ENCODE measurements at places on chromosomes 6 and 20. TPM values are rescaled to one million over a fixed set of nuclear protein-coding genes. Genes with fewer than 3 reads are reported as not detected.

GRCh38 chr6:151060766-151061531 is 178.8 kb upstream of the AKAP12 start:
- H3K36me3 ChIP-seq: peaks cover 36% of the 10 kb centered on the region
- no peak for DNase-seq
- no peaks in the 10 kb centered on the region for H3K27me3 ChIP-seq
- no peak overlapping the region for H3K4me3 ChIP-seq
- H3K4me1 ChIP-seq: no peaks in the 10 kb centered on the region
- H3K27ac ChIP-seq: no peak overlapping the region

DNA sequence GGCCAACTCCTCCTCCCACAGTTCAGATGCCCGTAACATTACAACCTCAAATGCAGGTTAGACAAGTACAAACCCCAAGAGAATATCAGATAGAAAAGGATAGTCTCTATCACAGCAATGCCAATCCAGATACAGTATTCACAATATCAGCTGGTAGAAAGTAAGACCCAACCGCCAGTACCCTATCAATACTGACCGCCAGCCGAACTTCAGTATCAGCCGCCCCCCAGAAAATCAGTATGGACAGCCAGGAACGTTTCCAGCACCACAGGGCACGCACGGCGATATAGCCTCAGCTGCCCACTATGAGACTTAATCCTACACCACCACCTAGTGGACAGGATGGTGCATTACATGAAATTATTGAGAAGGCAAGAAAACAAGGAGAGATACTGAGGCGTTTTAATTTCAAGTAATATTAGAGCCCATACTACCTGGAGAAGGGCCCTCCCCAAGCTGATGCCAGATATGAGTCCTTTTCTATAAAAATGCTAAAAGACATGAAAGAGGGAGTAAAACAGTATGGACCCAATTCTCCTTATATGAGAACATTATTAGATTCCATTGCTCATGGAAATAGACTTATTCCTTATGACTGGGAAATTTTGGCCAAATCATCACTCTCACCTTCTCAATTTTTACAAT is 17.6 kb upstream of the EIF2S2 start:
- H3K4me3 ChIP-seq: no peak overlapping the region
- peak; percentile 66 for DNase-seq
- H3K27ac ChIP-seq: no peak overlapping the region
- H3K27me3 ChIP-seq: no peaks in the 10 kb centered on the region
- H3K36me3 ChIP-seq: no peaks in the 10 kb centered on the region

- H3K4me3 ChIP-seq: no peak overlapping the region
- H3K27ac ChIP-seq: no peak overlapping the region
- DNase-seq: no peak
- no peaks in the 10 kb centered on the region for H3K4me1 ChIP-seq
- H3K27me3 ChIP-seq: no peaks in the 10 kb centered on the region
Observed at GRCh38 chr20:10200330-10200729, 18.3 kb upstream of the SNAP25 start.

DNA sequence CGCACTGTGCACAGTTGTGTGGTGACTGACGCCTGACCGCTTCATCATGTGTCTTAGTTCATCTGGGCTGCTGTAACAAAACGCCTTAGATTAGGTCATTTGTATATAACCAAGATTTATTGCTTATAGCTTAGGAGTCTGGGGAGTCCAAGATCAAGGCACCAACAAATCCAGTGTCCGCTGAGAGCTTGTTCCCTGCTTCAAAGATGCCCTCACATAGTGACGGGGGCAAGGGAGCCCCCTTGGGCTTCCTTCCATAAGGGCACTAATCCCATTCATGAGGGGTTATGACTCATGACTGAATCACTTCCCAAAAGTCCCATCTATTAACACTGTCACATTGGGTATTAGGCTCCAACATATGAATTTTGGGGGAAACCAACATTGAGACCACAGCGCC is 34.6 kb downstream of the CYP24A1 start:
- H3K27me3 ChIP-seq: peaks cover 12% of the 10 kb centered on the region
- no peaks in the 10 kb centered on the region for H3K36me3 ChIP-seq
- no peak overlapping the region for H3K4me3 ChIP-seq
- H3K27ac ChIP-seq: no peak overlapping the region
- no peak for DNase-seq

GRCh38 chr6:91886183-91886795 is 1299.4 kb upstream of the MAP3K7 start:
- no peaks in the 10 kb centered on the region for H3K27me3 ChIP-seq
- H3K4me1 ChIP-seq: no peaks in the 10 kb centered on the region
- DNase-seq: no peak

DNA sequence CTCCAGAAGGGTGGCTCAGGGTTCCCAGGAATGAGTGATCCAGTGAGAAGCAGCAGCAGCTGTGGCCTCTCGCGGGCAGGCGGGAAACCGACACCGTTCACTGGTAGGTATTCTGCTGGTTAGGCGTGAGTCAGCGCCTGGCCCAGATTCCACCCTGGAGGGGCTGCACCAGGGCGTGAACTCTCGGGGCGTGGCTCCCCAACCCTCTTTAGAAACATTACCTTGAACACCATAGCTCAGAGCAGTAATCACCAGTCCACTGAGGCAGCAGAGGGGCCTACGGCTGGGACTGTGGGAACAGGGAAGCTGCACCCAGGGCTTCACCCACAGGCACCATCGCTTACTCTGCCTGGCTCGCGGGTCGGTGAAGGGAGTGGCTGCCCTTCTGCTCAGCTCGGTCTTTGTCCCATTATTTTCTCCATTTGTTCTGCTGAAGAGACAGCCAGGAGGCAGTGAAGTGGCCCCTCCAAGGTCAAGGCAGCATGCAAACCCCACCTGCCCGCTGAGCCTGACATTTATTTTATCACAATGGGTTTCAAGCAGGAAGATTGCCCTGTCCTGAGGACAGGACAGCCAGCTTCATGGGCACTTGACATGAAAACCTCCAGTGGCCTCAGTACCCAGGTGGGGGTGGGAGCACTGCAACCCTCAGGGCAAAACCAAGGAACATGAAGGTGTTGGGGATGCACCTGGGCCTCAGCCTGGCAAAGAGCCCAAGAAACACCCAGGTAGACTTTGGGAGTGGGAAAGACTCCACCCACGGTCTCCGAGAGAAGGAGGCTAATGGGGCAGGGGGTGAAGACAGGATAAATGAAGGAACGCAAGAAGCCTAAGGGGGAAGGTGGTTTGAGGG is 51.0 kb upstream of the CD93 start:
- no peak for DNase-seq
- H3K4me3 ChIP-seq: no peak overlapping the region
- H3K27ac ChIP-seq: no peak overlapping the region
- H3K4me1 ChIP-seq: peaks cover 1% of the 10 kb centered on the region

- no peak for DNase-seq
- no peak overlapping the region for H3K27ac ChIP-seq
- H3K4me3 ChIP-seq: no peak overlapping the region
- H3K36me3 ChIP-seq: no peaks in the 10 kb centered on the region
- peaks cover 6% of the 10 kb centered on the region for H3K27me3 ChIP-seq
- no peaks in the 10 kb centered on the region for H3K4me1 ChIP-seq
Observed at GRCh38 chr6:140847262-140847645, 1285.5 kb upstream of the GJE1 start.

DNA sequence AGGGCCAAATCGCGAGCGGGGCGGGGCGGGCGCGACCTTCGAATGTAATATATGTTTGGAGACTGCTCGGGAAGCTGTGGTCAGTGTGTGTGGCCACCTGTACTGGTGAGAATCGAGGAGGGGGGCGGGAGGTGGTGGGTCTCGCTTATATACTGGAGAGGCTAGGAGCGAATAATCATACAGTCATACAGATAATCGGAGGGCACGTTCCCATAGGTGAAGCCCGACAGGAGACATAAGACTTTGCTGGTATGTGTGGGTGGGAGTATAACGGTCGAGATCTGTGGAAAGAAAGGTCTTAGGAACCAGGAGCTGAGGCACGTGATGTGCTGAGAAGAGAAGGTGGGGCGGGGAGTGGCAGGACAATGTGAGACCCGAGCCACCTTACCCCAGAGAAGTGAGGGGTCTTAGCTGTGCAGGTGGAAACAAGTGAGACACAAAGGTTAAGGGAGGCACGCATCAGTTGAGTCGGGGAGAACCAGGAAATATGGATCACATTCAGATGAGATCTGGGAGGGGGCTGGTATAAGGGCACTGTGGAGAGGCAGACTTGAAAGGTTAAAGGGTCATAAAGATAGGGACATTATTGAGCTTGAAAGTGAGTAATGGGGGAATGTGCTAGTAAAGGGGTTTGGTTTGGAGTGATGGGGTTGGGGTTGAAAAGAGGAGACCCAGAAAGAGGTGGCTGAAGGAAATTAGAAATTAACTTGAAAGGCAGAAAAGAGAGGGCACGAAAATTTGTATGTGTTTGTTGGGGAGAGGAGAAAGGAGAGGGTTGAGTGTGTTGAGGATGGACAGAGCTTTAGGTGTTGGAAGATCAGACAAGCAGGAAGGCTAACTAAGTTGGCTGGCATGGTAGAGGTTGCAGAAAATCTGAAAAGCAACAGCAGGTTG is 589 bp downstream of the RNF5 start:
- peak overlapping the region; percentile 91 for H3K4me3 ChIP-seq
- peak overlapping the region; percentile 96 for H3K27ac ChIP-seq
- DNase-seq: no peak
- no peaks in the 10 kb centered on the region for H3K27me3 ChIP-seq

DNA sequence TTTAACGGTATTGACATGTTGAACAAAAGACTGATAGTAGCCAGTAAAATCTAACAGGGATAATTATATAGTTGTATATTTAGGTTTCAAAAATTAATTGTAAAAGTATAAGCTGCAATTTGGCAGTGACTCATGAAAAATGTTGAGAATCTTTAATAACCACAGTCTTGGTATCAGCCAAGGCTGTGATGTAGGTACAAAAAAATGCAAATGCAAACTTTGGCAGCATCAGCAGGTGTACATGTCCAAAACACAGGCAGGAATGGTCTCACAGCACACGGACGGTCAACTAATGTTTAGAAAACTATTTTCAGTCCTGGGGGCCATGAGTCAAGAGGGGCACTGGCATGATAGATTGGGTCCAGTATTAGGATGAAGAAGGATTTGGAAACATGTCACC is 58.5 kb upstream of the BEND3 start:
- no peak overlapping the region for H3K4me3 ChIP-seq
- peaks cover 2% of the 10 kb centered on the region for H3K36me3 ChIP-seq
- no peaks in the 10 kb centered on the region for H3K27me3 ChIP-seq
- no peak overlapping the region for H3K27ac ChIP-seq
- no peaks in the 10 kb centered on the region for H3K4me1 ChIP-seq

- H3K36me3 ChIP-seq: no peaks in the 10 kb centered on the region
- H3K4me3 ChIP-seq: no peak overlapping the region
- no peak for DNase-seq
- no peaks in the 10 kb centered on the region for H3K4me1 ChIP-seq
Observed at GRCh38 chr6:17831135-17831534, 124.4 kb upstream of the NUP153 start.

DNA sequence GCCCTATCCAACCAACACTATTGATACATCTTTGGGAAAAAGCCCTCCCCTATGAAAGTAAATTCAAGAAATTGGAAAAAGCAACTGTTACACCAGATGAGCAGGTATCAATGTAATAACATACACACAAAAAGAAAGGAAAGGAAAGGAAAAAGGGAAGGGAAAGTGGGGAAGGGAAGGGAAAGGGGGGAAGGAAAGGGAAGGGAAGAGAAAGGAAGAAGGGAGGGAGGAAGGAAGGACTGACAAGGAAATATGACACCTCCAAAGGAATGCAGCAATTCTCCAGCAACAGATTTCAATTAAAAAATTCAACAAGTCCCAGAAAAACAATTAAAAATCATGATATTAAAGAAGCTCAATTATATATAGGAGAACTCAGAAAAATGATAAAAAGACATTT is 176.9 kb upstream of the OPRM1 start:
- H3K4me3 ChIP-seq: no peak overlapping the region
- no peaks in the 10 kb centered on the region for H3K4me1 ChIP-seq
- no peaks in the 10 kb centered on the region for H3K36me3 ChIP-seq
- no peak overlapping the region for H3K27ac ChIP-seq

- H3K4me1 ChIP-seq: peaks cover 11% of the 10 kb centered on the region
- H3K27me3 ChIP-seq: peaks cover 15% of the 10 kb centered on the region
- no peak for DNase-seq
- H3K27ac ChIP-seq: no peak overlapping the region
- H3K4me3 ChIP-seq: no peak overlapping the region
Observed at GRCh38 chr20:50449738-50450492, 60.3 kb upstream of the PTPN1 start.

DNA sequence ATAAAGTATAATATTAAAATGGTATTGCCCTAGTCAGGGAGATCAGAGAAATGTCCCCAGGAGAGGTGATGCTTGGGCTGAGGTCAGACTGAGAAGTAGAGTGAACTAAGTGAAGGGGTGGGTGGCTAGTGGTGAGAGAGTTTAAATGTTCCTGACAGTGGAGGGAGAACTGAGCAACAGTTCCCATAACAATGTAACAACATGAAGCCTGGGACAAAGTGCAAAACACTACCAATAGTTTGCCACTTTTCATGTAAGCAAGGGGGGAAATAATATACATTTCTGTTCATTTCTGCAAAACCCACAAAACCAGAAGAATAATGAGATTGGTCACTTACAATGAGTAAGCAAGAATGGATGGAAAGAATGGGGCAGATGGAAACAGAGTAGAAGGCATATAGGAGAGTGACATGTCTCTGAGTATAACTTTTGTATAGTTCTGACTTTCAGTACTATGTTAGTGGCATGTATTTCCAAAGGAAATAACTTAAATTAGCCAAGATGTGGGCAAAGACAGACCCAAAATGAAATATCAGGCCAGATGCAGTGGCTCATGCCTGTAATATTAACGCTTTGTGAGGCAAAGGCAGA is 13.3 kb upstream of the FAXC start:
- no peak overlapping the region for H3K4me3 ChIP-seq
- H3K4me1 ChIP-seq: peaks cover 3% of the 10 kb centered on the region
- H3K27ac ChIP-seq: no peak overlapping the region
- H3K27me3 ChIP-seq: peaks cover 2% of the 10 kb centered on the region

DNA sequence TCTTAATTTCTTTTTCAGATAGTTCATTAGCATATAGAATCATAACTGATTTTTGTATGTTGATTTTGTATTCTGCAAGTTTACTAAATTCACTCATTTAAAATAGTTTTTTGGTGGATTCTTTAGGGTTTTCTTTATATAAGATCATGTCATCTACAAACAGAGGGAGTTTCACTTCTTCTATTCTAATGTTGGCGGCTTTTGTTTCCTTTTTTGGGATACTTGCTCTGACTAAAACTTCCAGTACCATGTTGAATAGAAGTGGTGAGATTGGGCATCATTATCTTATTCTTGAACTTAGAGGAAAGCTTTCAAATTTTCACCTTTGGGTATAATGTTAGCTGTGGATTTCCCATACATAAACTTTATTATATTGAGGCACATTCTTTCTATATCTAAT is 296.9 kb downstream of the BCKDHB start:
- no peak for DNase-seq
- H3K36me3 ChIP-seq: peaks cover 10% of the 10 kb centered on the region
- no peaks in the 10 kb centered on the region for H3K4me1 ChIP-seq
- H3K27ac ChIP-seq: no peak overlapping the region

- H3K4me3 ChIP-seq: no peak overlapping the region
- H3K27me3 ChIP-seq: no peaks in the 10 kb centered on the region
- H3K36me3 ChIP-seq: no peaks in the 10 kb centered on the region
- no peak for DNase-seq
Observed at GRCh38 chr6:117222861-117223260, 42.5 kb upstream of the VGLL2 start.

TTLL9 gene
- total RNA-seq: not detected

GSTA3 gene
- not detected for total RNA-seq

SLC32A1 gene
- total RNA-seq: not detected

SNTA1 gene
- total RNA-seq: 2.6 TPM

UBE3D gene
- 4.3 TPM for total RNA-seq

GLP1R gene
- 0.07 TPM for total RNA-seq

VGLL2 gene
- not detected for total RNA-seq

SMOC2 gene
- total RNA-seq: not detected

AGER gene
- 17.0 TPM for total RNA-seq
